ENCODE measurements at places on chromosomes 4 and X.

GRCh38 chr4:155906554-155907247 is 3.2 kb downstream of the TDO2 start:
- DNase-seq = no peak

DNA sequence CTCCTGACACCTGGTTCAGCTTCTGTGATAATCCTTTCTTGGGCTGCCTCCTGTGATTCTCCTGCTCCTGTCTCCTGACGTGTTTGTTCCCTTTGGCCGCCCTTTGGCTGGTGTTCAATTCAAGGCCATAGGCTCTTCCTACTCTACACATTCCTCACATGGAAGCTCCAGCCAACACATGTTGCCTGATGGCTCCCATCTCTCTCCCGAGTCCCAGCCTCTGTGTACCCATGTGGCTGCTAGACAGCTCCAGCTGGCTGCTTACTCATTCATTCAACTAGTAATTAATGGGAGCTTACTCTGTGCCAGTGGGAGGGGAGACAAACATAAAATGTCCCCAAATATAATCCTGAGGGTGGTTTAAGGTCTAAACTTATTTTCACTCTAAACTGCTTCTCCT is 9.2 kb upstream of the MED28 start:
- DNase-seq = peak; percentile 16

GRCh38 chr4:100288811-100289529 is 98.7 kb upstream of the DDIT4L start:
- no peak for DNase-seq

- DNase-seq = peak; percentile 47
These were observed at the start of gene USP51 for GRCh38 chrX:55489314-55490009. TSS of gene USP51 (minus strand) at chrX:55489848. CDS start at chrX:55488939, 909 bp downstream.
